ENCODE measurements at places on chromosomes 5 and 9.

- no peak for DNase-seq
Observed at GRCh38 chr5:75756981-75757380, 39.7 kb upstream of the POC5 start.

- DNase-seq, result no peak
Observed at GRCh38 chr5:61604076-61605025, 272.3 kb downstream of the ZSWIM6 start.

GRCh38 chr5:118554981-118555380 lies 433.4 kb downstream of the DTWD2 start:
- DNase-seq, result no peak

DNA sequence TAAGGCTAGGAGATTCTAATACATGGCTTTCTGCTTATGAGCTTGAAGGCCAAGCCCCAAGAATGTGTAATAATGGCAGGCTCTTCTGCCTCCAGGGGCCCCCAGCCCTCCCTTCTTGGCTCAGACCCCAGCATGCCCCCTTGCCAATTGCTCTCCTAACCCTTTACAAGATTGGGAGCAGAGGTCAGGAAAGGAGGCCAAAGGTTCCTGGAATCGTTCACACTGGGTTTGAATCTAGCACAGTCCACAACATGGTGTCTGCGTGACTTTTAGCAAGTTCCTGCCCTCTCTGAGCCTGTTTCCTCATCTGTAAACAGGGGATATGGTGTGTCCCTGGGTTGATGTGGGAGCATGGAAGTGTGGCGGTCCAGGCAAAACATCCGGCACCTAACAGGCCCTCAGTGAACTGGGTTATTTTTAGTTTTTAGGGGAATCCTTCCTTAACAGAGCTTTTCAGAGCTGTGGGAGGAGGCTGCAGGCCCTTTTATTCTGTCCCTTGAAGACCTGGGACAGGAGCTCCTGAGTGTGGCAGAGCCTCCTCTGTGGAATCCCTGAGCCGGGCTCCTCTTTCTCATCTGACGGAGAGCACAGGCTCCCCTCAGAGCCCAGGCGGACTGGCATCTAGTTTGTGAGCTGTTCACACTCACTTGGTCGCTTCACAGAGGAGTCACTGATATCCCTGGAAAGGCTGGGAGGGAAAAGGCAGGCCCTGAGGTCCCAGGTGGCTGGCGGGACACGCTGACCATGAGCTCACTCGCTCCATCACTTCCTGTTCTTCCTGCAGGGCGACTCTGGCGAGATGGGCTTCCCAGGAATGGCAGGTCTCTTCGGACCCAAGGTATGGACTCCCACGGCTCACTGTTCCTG lies 23.4 kb upstream of the ORM1 start:
- no peak for DNase-seq

DNA sequence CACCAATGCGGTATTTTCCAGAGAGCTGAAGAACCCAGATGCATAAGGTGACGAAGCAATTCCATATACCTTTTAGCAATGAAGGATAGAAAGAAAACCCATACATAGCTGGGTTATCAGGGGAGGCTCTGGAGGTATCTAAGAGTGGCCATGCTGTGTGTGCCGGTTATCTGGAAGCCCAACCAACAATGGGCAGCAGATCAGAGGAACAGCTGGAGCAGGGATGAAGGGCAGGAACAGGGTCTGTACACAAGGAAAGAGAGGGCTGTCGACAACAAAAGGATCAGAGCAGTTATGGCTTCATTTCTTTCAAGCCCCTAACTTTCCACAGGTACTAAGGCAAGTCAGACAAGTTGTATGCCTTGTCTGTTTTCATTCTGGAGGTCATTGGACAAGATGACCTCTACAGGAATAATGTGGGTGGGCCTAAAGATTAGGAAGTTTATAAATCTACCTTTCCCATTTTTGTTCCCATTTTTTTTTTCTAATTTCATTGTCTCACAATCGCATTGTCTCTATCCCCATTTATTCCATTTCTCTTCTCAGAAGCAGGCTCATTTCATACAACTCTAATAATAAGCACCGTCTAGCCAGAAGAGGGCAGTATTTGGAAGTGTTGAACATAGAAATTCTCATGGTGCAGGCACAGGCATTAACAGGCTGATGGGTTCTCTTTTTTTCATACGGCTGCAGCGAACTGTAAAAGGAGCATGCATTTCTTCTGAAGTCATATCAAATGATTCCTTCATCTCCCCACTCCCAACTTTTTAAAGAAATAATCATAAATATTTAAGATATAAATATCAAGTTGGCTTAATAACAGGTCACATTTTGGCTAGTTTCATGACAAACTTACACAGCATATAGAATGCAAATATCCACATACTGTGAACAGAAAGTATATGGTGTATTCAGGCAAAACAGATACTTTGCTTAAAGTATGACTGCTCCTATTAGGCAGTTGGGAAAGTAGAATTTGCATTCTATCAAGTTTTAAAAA lies 63.5 kb downstream of the ZNF474 start:
- peak; percentile 38 for DNase-seq

DNA sequence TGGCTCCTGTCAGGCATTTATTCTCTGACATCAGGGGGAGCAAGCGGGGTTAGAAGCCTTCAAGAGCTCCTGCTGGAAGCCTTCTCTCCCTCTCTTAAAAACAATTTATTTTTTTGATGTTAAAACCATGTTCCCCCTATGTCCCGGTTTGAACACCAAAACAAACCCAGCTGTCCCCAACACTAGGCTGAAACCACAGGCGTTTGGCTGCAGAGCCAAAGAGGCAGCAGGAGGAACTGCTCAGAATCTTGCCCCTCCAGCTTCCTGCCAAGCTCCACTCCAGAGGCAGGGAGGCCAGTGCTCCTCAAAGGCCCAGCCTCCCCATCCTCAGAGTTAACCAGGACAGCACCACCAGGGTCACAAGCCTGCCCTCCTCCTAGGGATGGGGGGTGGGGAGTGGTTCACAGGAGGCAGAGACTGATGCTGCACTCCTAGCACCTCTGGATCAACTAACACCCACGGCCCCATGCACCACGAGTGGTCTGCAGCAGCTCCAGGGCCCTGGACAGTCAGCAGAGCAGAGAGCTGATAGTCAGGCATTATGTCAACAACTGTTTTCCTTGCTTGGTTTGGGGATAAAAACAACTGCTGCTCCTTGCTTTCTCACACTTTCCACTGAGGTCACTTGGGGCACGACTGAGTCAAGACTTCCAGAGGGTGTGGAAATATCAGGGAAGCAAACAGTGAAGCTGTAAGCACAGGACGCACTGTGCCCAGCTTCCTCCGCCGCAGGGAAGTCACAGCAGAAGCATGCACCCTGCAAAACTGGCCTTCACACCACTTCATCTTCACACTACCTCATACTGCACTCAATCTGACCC lies 96.5 kb upstream of the ADRA1B start:
- DNase-seq, result peak; percentile 86

Measured in Panc1 (cell line).